CD4-positive, alpha-beta memory T cell (primary cell): ENCODE measurements at places on chromosomes 3 and 15. TPM values are rescaled to one million over a fixed set of nuclear protein-coding genes. Genes with fewer than 3 reads are reported as not detected.

DNA sequence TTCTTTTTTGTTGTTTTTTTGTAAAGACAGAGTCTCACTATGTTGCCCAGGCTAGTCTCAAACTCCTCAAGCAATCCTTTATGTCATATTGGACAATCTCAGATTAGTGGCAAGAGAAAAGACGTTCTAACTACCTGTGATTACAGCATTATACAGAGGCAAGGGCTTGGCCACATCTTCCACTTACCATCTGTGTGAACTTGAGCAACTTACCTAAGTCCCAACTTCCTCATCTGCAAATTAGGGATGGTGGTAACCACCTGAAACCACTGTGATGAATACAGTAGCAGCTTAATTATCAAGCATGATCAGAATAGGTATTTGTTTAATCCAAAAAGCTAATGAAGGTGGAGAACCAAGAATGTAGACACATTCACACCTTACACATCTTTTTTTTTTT is 16.1 kb downstream of the LRRC2 start:
- no peak for DNase-seq

- no peak for DNase-seq
Observed at GRCh38 chr15:71807691-71808091, 2.7 kb upstream of the NR2E3 start.

DNA sequence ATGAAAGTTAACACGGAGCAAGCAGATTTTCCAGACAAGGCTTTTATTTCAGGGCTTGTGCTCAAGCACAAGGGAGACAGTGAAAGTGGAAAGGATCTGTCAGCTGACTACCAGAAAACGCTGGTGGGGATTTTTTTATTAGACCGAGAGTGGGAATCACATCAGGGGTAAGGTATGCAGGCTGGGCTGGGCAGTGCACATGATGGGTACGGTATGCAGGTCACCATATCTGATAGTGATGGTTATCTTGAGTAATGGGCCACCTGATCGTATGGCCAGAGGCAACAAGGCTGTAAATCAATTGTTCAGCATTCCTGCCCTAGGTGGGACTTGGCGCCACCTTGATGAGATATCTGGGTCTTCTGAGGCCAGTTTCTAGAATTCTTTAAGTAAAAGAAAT is 36.9 kb upstream of the PIAS1 start:
- no peak for DNase-seq

DNA sequence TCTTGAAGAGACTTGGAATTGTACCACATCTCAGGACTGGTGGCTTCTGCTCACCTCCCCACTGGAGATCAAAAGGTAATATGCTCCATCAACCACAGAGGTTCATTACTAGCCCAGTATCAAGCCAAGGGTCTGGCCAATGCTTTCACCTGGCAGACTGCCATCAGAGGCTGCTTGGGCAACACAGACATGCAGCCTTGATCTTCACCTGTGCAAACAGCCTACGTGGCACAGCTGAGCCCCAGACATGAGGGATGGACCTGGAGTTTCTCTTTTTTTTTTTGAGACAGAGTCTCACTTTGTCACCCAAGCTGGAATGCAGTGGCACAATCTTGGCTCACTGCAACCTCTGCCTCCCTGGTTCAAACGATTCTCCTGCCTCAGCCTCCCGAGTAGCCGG is 105.6 kb upstream of the HES1 start:
- DNase-seq, result no peak

The ADCY5 gene
- polyA plus RNA-seq, result 0.11 TPM

DNA sequence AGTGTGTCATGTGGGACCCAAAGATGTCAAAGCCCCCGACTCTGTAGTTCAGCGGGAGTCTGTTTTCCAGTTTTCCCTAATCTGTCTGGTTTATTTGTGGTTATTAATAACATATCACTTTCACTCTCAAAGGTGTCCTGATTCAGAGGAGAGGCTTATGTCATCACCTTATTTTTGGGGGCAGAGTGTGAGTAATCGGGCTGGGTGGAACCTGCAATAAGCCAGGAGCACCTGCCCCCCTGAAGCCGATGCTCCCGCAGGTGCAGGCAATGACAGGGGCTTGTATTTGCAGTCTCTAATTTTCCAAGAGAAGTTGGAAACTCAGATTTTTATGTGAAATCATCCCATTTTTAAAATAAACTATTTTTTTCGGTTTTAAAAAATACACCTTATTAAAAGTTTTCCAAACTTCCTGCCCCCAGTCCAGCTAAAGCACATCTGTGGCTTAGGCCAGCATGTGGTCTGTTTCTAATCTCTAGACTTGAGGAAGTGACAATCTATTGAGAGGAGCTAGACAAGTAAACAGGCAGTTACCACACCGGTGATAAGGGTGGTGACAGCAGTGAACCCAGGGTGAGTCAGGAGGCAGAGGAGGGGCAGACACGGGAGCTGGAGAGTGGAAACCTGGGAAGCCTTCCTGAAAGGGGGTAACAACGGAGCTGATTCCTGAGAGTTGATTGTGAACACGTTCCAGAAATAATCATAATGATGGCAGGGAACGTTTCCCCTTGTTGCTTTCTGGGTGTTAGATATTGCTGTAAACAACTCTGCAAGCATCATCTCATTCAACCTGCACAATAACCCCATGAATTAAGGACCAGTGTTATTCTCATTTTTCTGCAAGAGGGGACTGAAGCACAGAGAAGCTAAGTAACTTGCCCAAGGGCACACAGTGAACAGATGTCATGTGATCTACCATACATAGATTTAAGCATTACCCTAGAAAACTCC is 37.2 kb downstream of the BHLHE40 start:
- DNase-seq, result peak; percentile 32
